ENCODE measurements at places on chromosomes 3 and 15.

- no peak for DNase-seq
Measured at GRCh38 chr3:9216736-9217135, 32.7 kb downstream of the SRGAP3 start.

DNA sequence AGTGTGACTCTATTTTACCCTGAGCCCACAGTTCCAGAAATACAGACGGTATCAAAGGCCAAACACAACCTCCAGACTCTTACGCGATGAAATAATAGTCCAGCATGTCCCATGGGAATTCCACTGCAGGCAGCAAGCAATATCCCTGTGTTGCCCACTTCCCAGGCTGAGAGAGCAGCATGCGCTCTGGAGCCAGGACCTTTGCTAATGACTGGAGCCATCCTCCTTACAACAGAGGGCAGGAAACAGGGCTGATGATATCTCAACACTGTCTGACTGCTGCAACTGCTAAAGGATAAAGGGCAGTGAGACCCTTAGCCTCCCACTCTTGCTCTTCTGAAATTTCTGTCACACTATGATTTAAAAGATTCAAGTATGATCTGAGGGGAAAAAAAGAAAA is 34.8 kb downstream of the MCF2L2 start:
- DNase-seq, result no peak

DNA sequence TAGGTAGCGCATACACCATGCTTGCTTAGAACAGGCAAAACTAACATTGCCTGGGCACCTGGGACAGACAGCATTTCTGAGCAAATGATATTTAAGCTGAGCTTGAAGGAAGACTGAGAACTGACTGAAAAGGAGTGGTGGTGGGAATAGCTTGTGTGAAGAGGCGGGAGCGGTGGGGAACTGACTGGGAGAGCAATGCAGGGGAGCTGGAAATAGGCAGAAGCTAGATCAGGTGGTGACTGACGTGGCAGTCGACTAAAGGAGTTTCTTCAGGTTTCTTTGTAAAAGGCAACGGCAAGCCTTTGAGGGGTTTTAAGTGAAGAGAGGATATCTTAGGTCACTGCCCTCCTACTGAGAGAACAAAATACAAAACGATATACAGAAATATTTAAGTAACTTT is 61.8 kb downstream of the NEO1 start:
- DNase-seq, result no peak

DNA sequence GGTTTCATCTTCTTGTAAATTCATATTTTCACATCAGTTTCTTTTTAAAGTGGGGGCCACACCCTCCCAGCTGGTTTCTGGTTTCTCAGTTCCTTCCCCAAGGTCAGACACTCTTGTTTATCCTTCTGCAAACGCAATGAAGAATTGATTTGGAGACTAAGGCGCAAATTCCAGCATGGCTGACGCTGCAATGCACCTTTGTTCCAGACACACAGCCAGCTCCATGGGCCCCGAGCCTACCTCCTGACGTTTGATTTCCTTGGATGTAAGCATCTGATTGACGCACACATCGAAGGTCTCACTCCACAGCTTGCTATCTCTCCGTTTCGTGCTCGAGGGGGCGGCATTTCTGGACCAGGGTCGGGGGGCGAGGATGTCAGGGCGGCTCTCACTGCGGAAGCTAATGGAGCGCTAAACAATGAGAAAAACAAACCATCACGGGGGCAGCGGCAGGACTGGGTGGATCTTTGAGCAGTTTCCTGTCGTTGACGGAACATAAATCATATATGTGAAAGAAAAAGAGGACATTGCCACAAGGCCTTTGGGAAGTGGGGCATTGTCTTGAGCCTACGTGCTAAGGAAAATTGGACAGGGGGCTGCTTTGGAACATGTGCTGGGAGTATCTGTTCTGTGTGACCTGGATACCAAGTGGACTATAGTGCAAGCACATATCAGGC is 46.9 kb downstream of the ARHGEF3 start:
- no peak for DNase-seq

- DNase-seq, result no peak
Measured at GRCh38 chr3:81782585-81782984, 21.1 kb upstream of the GBE1 start.

- DNase-seq, result no peak
Measured at GRCh38 chr3:7546253-7546652, 685.3 kb downstream of the GRM7 start.
